ENCODE measurements at places on chromosomes 2 and 18. TPM values are rescaled to one million over a fixed set of nuclear protein-coding genes. Genes with fewer than 3 reads are reported as not detected.

DNA sequence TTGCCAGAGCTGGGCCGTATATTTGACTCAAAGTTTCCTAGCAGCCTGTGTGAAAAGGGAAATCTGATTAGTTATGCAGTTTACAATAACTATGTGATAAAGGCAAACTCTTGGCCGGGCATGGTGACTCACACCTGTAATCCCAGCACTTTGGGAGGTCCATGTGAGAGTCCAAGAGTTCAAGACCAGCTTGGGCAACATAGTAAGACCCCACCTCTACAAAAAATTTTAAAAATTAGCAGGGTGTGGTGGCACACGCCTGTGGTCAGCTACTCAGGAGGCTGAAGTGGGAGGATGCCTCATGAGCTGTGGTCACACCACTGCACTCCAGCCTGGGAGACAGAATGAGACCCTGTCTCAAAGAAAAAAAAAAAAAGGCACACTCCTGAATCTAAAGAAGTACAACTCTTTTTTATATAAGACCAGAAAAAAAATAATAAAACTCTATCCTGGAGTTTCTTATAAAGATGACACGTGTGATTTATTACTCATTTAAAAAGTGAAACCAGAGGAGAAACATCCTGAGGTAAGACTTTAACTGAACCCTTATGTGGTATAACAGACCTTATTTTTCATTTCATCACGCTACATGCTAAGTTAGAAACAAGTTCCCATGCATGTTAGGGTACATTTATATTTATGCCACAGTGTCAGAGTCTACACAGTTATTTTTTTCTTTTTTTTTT is 32.6 kb upstream of the KCMF1 start:
- peaks cover 7% of the 10 kb centered on the region for H3K4me1 ChIP-seq
- peak; percentile 50 for DNase-seq
- H3K4me3 ChIP-seq, result no peak overlapping the region
- no peaks in the 10 kb centered on the region for H3K27me3 ChIP-seq
- no peaks in the 10 kb centered on the region for H3K36me3 ChIP-seq

GRCh38 chr2:53021828-53022227 is 745.8 kb upstream of the CHAC2 start:
- peaks cover 16% of the 10 kb centered on the region for H3K4me1 ChIP-seq
- H3K4me3 ChIP-seq, result no peak overlapping the region
- no peaks in the 10 kb centered on the region for H3K36me3 ChIP-seq
- no peak for DNase-seq

Gene ZNF804A
- 1.9 TPM for total RNA-seq

GRCh38 chr2:68223419-68223818 is 28.9 kb downstream of the PPP3R1 start:
- no peaks in the 10 kb centered on the region for H3K4me1 ChIP-seq
- no peak overlapping the region for H3K27ac ChIP-seq
- no peak overlapping the region for H3K4me3 ChIP-seq
- H3K27me3 ChIP-seq, result no peaks in the 10 kb centered on the region

- H3K4me3 ChIP-seq, result no peak overlapping the region
- H3K27ac ChIP-seq, result peak overlapping the region; percentile 80
- no peaks in the 10 kb centered on the region for H3K36me3 ChIP-seq
- no peaks in the 10 kb centered on the region for H3K27me3 ChIP-seq
- H3K4me1 ChIP-seq, result peaks cover 38% of the 10 kb centered on the region
- DNase-seq, result peak; percentile 80
Measured at GRCh38 chr2:108268001-108268400, 20.7 kb upstream of the SULT1C2 start.

Gene SULT1C2
- not detected for total RNA-seq

Gene MAL
- 1.6 TPM for total RNA-seq

Gene CTAGE1
- not detected for total RNA-seq

- no peaks in the 10 kb centered on the region for H3K4me1 ChIP-seq
- no peak overlapping the region for H3K4me3 ChIP-seq
- no peak for DNase-seq
- H3K27ac ChIP-seq, result no peak overlapping the region
- no peaks in the 10 kb centered on the region for H3K27me3 ChIP-seq
Measured at GRCh38 chr18:48119204-48119603, 188.7 kb upstream of the SMAD2 start.

Gene ANKRD53
- not detected for total RNA-seq

DNA sequence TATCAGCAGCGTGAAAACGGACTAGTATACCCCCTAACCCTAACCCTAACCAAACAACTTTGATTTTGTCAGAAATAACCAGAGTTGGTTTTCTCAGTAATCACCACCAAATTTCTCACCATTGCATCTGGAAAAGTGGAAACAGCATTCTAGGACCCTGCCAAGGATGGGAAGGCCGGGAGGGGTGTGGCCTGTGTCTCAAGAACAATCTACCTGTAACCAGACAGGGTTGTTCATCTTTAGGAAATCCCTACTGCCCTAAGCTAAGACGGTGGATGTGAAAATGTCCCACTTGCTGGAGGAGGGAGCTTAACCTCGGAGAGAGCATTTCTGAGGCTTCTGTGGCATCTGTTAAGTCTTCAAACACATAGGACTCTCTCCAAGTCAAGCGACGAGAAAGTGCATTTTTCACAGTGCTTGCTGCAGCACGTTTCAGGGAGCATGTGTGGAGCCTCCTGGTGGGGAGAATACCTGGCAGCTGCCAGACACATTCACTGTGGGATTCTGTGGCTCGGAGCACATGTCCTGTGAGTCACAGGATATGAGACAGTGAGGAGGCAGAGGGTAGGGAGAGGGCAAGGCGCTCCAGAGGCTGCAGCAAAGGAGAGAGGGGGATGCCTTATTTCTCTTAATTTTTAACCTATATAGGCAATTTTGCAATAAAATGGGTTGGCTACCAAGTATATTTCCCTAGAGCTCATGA is 207.5 kb downstream of the SPP2 start:
- peak overlapping the region; percentile 22 for H3K4me3 ChIP-seq
- H3K4me1 ChIP-seq, result peaks cover 41% of the 10 kb centered on the region
- peak overlapping the region; percentile 97 for H3K27ac ChIP-seq
- no peaks in the 10 kb centered on the region for H3K36me3 ChIP-seq
- DNase-seq, result peak; percentile 97
- no peaks in the 10 kb centered on the region for H3K27me3 ChIP-seq

- peaks cover 13% of the 10 kb centered on the region for H3K4me1 ChIP-seq
- no peak overlapping the region for H3K4me3 ChIP-seq
- H3K36me3 ChIP-seq, result no peaks in the 10 kb centered on the region
- no peaks in the 10 kb centered on the region for H3K27me3 ChIP-seq
Measured at GRCh38 chr2:234048049-234048448, 2.5 kb upstream of the SPP2 start.

GRCh38 chr2:232927793-232928550 is 57.9 kb downstream of the SNORC start:
- H3K4me3 ChIP-seq, result peak overlapping the region; percentile 71
- H3K27me3 ChIP-seq, result no peaks in the 10 kb centered on the region
- peak overlapping the region; percentile 47 for H3K27ac ChIP-seq
- peaks cover 25% of the 10 kb centered on the region for H3K4me1 ChIP-seq
- peaks cover 7% of the 10 kb centered on the region for H3K36me3 ChIP-seq

DNA sequence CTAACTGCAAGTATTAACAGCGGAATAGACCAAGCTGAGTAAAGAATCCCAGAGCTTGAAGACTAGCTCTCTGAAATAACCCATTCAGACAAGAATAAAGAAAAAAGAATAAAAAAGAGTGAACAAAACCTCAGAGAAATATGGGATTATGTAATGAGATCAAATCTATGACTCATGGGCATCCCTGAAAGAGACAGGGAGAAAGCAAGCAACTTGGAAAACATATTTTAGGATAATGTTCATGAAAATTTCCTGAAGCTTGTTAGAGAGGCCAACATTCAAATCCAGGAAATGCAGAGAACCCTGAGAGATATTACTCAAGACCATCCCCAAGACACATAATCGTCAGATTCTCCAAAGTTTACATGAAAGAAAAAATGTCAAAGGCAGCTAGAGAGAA is 17.3 kb downstream of the PFN4 start:
- DNase-seq, result no peak
- H3K27ac ChIP-seq, result no peak overlapping the region
- no peaks in the 10 kb centered on the region for H3K36me3 ChIP-seq
- H3K27me3 ChIP-seq, result no peaks in the 10 kb centered on the region
- peaks cover under 1% of the 10 kb centered on the region for H3K4me1 ChIP-seq

DNA sequence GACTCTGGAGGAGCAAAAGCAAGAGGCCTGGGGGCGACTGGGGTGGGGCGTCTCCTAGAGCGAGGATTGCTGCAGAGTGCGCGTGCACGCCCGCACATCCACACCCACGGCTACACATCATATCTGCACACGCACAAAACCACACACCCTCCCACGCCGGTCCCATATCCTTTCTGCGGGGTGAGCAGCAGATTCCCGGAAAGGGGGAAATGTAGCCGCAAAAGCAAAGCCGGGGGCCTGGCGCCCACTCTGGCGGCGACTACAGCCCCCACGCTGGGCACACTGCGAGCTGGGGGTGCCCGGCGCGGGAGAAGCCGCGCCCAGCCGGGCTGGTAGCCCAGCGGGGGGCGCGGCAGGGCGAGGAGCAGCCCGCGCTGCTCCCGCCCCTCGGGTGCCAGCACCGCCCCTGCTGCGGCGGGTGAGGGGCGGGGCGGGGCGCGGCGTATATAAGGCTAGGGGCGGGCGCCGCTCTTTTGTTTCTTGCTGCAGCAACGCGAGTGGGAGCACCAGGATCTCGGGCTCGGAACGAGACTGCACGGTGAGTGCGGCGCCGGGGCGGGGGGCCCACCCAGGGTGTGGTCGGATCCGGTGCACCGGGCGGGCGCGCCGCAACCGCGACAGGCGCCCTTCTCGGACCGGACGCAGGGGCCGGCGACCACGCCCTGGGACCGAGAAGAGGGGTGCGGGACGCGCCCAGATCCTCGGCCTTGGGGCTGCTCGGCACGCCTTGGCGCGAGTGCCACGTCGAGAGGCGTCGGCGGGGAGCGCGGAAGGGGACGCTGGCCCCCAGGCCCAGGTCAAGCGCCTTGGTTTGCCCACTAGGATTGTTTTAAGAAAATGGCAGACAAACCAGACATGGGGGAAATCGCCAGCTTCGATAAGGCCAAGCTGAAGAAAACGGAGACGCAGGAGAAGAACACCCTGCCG is at the start of gene TMSB10:
Gene TMSB10, plus strand, starts transcription at position 476 of the 927 bp plus-strand sequence.
- H3K27ac ChIP-seq, result peak within 1 kb of the TSS; percentile 62
- H3K27me3 ChIP-seq, result no peaks in the 10 kb centered on the region
- H3K4me3 ChIP-seq, result peak within 1 kb of the TSS; percentile 83
- H3K36me3 ChIP-seq, result peaks cover 9% of the 10 kb centered on the region
- peak; percentile 87 for DNase-seq

DNA sequence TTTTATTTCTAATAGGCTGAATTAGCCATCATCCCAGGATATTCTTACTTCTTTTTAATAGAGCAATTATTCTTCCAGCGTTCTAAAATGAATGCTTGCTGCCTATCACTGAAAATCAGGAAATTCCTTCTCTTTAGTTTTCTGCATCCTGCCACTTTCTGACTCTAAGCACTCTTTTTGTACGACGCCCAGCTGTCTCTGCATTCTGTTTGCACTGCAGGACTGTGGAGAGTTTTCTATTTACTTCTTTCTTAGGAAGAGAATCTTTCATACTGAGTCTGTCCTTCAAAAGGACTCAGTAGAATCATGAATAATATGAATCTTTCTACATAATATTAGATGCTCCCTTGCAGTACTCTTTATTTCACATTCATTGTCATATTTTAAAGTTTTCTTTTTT is 360.4 kb upstream of the DSEL start:
- H3K4me1 ChIP-seq, result peaks cover 13% of the 10 kb centered on the region
- H3K4me3 ChIP-seq, result no peak overlapping the region
- no peaks in the 10 kb centered on the region for H3K36me3 ChIP-seq
- DNase-seq, result no peak
- no peaks in the 10 kb centered on the region for H3K27me3 ChIP-seq
- no peak overlapping the region for H3K27ac ChIP-seq

- peaks cover 59% of the 10 kb centered on the region for H3K27me3 ChIP-seq
- no peak overlapping the region for H3K27ac ChIP-seq
- peak overlapping the region; percentile 77 for H3K4me3 ChIP-seq
- DNase-seq, result no peak
- peaks cover 10% of the 10 kb centered on the region for H3K4me1 ChIP-seq
- H3K36me3 ChIP-seq, result no peaks in the 10 kb centered on the region
Measured at GRCh38 chr18:26657631-26658581, 109.6 kb upstream of the KCTD1 start.

DNA sequence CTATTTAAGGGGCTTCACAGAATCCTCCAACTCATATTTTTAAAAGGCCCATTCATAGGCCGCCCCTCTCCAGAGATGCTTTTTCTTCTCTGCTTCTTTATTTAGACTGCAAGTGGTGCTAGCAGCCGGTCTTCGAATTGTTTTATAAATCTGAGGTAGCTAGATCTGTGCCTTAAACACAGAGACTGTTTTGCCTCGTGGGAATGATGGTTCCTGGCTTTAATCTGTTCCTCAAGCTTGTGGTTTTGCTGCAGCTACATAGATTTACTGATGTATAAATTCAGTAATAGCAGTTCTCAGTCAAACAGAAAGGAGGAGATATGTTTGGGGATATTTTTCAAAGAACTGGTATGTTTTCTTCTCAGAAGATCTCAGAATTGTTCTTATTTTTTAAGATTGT is 45.3 kb downstream of the TNFRSF11A start:
- peaks cover 14% of the 10 kb centered on the region for H3K36me3 ChIP-seq
- 0 out of 2 replicates have a peak, but pooled peaks cover 4% of the 10 kb centered on the region for H3K4me1 ChIP-seq
- H3K4me3 ChIP-seq, result no peak overlapping the region
- no peak overlapping the region for H3K27ac ChIP-seq
- DNase-seq, result no peak
- H3K27me3 ChIP-seq, result no peaks in the 10 kb centered on the region

- H3K36me3 ChIP-seq, result peaks cover 11% of the 10 kb centered on the region
- H3K27me3 ChIP-seq, result no peaks in the 10 kb centered on the region
- peak; percentile 76 for DNase-seq
- H3K4me3 ChIP-seq, result no peak overlapping the region
Measured at GRCh38 chr2:224847961-224848850, 132.0 kb upstream of the CCDC195 start.

Gene FBLN7
- total RNA-seq, result 2.2 TPM

DNA sequence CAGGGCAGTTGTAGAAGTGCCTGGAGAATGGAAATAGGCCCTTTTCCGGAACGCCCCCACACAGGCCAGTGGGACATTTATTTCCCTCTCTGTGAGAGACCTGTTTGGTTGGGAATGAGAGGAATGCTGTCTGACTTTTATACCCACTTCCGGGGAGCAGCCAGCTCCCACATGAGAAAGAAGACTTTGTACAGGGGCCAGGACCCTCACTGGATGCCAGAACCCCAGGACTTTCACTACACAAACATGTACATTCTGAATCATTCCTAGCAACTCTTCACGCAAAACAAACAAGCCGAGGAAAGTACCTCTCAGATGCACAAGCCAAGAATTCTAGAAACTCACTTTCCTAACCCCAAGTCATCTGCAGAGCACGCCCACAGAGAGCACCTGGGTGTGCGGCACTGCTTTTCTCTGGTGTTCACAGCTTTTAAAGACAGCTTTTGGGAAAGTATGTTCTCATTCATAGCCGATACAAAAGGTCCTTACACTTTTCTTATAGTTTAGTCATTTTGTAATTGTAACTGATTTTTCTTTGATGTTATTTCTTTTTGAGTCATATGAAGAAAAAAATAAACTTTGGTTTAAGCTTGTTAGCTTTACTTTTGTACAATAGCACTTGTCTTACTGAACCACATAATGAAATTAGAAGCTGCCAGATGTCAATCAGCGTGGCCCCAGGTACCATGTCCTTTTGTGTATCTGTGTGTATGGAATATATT is 856.1 kb upstream of the ID2 start:
- peak overlapping the region; percentile 90 for H3K27ac ChIP-seq
- DNase-seq, result peak; percentile 96
- peaks cover 21% of the 10 kb centered on the region for H3K4me1 ChIP-seq
- no peaks in the 10 kb centered on the region for H3K36me3 ChIP-seq

Data from PC-3 (cell line).